ENCODE measurements at places on chromosomes 4 and X.
A peak's percentile ranks its signal among the peaks of the same experiment; 100 is the strongest.

- DNase-seq = no peak
These were observed 2.3 kb upstream of the ADAMTS3 start for GRCh38 chr4:72571337-72571736.

GRCh38 chrX:153032397-153033118, 23.7 kb upstream of the PNMA3 start:
- peak; percentile 83 for DNase-seq

GRCh38 chr4:36332023-36332781, 50.8 kb downstream of the DTHD1 start:
- DNase-seq = peak; percentile 40

DNA sequence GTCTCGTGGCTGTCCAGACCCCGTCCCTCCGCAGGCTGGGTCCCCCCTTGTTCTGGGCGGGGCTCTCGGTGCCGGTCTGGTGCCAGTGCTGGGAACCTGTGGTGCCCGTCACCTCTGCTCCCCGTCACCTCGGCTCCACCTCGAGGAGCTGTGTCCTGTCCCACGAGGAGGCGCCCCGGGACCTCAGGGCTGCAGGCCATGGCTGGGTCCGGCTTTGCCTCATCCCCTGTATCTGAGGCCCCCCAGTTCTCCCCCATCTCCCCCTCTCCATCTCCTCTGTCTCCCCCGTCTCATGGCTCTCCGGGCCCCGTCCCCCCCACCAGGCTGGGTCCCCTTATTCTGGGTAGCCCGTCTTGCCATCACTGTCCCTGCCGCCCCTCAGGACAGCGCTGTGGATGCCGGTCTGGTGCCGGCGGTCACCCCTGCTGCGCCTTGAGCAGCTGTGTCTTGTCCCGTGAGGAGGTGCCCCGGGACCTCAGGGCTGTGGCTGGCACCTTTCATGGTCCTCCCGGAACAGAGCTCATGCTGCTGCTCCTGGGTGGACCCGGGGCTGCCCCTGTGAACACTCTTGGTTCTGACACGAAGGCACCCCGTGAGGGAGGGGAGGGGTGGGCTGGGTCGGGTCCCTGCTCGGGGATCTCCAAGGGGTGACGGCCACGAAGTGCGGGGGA, 13.4 kb upstream of the GTPBP6 start:
- no peak for DNase-seq

DNA sequence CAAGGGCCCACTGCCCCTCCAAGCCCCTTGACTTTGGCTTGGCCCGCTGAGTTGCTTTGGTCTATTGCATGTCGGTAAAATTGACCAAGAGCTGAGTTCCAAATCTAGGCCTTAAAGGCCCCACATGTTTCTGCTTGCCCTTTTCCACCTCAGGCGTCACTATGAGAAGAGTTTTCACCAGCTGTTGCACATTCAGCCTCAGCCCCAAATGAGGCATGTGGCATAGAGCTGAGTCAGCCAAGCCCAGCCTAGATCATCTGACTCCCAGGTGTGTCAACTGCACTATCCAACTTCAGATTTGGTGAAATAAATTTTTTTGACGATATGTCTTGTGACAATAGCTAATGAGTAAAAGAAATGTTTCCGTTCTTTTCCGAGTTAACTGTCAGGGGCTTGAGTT, 424.5 kb upstream of the FAM47C start:
- DNase-seq = no peak

DNA sequence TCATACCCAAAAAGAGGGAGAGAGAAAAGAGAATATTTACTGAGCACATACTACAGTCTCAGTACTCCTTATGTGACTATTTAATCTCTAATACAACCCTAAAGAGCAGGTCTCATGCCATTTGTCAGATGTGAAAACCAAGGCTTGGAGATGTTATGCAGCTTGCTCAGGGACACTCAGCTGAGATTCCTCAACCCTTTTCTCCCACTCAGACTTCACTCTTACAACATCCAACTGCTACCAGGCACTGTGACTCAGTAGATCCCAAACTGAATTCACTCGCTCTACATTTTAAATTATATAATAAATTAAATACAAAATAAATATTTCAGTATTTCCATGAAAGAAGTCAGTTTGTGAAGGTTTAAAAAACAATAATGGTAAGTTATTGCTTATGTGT, 53.7 kb downstream of the TSPAN5 start:
- DNase-seq = no peak

- DNase-seq = no peak
These were observed 4.0 kb downstream of the LRPAP1 start for GRCh38 chr4:3527914-3528876.

- no peak for DNase-seq
These were observed 96.3 kb upstream of the QRFPR start for GRCh38 chr4:121477079-121477478.

GRCh38 chrX:57406149-57406548, 119.6 kb downstream of the FAAH2 start:
- no peak for DNase-seq

DNA sequence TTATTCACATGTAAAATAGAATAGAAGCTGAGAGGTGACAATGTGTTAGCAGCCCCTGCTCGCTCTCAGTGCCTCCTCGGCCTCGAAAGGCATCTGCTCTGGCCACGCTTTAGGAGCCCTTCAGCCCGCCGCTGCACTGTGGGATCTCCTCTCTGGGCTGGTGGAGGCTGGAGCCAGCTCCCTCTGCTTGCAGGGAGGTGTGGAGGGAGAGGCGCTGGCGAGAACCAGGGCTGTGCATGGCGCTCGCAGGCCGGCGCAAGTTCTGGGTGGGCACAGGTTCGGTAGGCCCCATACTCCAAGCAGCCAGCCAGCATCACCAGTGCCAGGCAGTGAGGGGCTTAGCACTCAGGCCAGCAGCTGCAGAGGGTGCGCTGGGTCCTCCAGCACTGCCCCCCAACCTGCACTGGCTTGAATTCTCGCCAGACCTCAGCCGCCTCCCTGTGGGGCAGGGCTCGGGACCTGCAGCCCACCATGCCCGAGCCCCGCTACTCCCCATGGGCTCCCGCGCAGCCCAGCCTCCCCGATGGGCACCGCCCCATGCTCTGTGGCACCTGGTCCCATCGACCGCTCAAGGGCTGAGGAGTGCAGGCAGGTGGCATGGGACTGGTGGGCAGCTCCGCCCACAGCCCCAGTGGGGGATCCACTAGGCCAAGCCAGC, 1346.7 kb upstream of the IGFBP7 start:
- no peak for DNase-seq

GRCh38 chr4:153176938-153177337, 27.3 kb upstream of the TRIM2 start:
- DNase-seq = no peak

DNA sequence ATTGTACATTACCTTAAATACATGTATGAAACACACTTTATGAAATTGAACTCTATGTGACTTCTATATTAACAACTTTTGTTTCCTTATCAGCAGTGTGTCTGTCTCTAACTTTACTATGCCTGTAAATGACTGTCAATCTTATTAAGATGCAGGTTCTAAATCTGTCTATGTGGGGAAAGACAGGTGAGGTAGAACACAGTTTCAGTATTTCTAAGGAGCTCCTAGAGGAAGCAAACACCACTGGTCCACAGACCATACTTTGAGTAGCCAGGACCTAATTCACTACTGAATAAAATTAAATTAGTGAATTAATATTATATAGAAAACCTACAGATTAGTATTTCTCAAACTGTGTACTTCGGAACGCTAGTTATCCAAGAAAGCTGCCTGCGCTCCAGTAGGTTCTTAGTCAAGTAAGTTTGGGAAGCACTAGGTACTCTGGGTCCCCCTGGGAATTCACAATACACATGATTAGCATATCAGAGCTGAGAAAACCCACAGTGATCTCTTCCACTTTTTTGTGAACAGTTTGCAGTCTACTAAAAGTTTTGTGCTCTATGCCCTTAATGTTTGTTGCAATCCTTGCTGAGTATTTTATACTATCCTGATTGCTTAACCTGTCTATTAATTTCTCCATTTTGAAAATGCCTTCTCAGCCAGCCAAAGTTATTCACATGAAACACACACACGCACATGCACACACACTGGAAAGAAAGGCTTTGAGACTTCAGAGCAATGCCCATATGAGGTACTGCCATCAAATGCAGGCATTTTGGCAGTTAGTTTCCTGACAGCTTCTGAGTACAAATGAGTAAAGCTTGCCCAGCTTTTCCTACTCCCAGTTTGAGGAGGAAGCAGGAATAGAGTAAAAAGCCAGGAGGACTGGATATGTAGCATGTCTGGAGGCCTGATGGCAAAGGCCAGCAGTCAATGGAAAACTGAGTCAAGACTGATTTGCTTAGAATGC, 133.6 kb upstream of the CPEB2 start:
- no peak for DNase-seq

GRCh38 chr4:22650771-22651170, 42.0 kb upstream of the GBA3 start:
- DNase-seq = no peak

- peak; percentile 56 for DNase-seq
These were observed 35.3 kb downstream of the SUPT20HL1 start for GRCh38 chrX:24395775-24396174.

DNA sequence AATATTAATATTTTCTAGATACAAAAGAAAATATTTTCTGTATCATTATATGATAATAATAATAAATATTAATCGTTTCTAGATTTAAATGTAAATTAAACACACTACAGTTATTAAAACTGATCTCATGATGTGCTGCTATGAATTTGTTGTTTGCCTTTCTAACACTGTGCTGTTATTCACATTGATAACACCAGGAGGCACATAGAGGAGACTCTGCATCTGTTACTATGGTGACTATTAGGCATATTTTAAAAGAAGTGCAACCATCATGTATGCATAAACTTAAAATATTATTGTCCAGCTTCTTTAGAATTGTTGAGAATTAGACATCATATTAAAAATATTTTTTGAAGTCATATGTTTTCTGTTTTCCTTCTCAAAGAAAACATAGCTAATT, 11.8 kb upstream of the PDGFC start:
- DNase-seq = no peak

DNA sequence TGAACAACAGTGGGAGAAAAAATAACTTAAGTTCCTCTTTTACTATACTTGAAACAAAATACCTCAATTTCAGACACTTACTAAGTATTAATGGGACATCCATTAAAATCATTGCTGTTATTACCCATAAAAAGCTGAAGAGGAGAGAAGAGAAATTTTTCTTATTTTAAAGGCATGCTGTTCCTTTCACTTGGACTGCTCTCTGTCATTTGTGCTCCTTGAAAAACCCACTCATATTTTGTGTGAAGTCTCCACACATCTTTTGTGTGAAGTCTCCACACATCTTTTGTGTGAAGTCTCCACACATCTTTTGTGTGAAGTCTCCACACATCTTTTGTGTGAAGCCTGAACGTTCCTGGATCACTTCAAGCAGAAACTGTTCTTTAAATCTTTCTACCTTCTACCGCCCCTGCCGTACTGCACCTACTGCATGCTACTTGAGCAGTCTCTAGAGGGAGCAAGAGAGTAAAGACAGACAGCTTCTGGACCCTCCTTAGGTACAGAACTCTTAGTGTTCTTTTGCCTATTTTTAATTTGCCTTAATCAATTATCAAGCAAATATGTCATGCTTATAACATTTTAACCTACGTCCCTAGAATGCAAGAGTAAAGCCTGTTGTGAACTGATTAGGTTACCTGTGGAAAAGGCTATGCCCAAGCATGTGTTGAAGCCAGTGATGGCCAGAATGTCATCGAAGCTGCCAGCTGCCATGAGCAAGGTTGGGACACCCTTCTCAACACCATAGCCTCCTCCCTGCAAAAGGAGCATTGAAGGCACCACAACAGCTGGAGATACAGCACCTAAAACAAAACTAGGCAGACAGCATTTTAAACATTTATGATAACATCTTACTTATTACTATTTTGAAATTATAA, 27.1 kb upstream of the SLC9B1 start:
- peak; percentile 33 for DNase-seq

DNA sequence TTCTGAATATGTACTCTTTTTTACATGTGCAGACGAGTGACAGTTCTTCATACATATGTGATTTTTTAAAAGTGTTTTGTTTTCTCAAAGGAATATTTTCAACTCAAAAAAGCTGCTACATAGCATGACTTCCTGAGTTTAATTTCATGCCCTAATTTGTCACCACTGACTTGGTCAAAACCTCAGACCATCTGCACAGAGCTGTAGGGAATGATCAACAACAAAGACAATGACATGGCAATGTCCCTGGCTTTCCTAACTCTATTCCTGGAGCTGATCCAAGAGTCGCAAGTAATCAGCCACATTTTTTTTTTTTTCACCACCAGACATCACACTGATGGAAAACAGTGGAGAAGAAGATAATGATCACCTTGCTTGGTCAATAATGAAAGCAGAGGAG, 97.7 kb downstream of the TMA16 start:
- DNase-seq = no peak

DNA sequence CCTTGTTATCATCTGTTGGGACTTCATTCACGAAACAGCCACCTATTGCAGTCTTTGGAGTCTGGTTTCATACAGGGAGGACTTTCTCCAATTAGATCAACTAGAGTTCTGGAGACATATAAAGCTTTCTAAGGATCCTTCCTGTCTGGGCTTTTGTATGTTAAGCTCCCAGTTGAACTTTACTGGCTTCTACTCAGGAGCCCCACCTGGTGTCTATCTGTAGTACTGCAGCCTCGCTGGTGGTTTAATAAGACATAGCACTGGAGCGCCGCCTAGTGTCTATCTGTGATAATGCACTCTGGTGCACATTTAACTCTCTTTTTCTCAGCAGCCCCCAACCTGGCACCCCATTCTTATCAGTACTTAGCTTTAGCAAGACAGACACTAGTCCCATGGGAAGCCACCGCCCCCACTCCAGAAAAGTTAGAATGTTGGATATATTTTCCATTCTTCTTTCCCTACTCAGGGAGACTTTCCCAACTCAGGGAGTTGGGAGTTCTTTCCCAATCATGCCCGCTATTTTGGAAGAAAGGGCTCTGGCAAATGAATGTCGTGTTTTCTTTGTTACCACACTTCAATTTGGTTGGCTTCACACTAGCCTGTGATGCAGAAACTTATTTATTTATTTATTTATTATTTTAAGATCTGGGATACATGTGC, 36.9 kb upstream of the SYTL4 start:
- DNase-seq = peak; percentile 82

All from activated T-cell treated with anti-CD3 and anti-CD28 coated beads, Interleukin-2, amount 50 U/mL, for 72 hours (primary cell).